Fibroblast of gingiva (primary cell): ENCODE measurements at places on chromosomes 5 and 9.

DNA sequence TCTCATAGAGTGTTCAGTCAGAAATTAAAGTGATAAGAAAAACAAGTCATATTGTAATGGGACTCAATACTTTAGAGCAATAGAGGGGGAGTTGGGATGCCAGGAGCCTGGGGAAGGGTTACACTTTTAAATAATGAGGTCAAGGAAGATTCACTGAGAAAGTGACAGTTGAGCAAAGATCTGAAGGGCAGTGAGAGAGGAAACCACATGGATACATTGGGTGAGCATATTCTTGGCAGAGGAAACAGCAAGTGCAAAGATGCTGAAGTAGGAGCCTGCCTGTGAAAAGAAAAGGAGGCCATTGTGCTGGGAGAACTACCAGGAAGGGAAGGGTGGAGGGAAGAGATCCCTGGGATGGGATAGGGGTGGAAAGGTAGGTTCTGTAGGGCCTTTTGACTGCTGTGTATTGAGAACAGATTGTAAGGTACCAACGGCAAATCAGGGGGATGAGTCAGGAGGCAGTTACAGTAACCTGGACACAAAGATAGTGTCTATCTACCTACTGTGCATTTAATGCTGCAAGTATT lies 79.4 kb downstream of the PAM start:
- no peak for DNase-seq

DNA sequence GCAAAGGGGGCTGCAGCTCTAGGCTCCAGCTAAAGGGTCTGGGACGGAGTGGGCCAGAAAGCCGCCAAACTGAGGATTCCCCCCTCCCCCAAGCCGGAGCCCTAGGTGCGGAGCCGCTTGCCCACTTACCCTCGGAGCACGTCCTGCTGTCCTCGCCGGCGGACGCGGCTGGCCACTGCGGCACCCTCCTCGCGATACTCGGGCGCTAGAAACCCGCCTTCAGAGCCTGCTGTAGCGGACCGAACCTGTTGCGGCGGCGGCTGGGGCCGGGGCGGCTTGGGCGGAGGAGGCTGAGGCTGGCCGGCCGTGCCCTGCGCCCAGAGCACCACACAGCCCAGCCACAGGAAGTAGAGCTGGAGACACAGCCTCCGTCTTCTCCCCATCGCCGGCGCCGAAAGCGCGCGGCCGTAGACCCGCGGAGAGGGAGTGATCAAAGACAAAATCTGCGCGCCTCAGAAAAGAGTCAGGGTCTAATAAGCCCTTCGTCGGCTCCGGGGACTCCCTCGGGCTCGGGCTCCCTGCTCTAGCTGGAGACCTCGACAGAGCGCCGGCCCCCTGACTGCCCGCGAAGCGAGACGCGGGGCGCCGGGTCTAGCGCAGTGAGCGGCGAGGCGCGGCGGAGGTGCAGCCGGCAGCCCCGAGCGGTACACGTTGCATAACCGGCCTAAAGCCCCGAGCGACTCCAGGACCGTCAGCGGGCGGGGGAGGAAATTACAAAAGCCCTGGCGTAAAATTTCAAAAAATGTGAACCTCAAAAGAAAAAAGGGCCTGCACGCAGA lies 635 bp downstream of the FBN2 start:
- no peak for DNase-seq

GRCh38 chr9:130220352-130220751 lies 45.2 kb upstream of the HMCN2 start:
- peak; percentile 32 for DNase-seq

GRCh38 chr9:119956111-119956510 lies 586.9 kb upstream of the BRINP1 start:
- no peak for DNase-seq

DNA sequence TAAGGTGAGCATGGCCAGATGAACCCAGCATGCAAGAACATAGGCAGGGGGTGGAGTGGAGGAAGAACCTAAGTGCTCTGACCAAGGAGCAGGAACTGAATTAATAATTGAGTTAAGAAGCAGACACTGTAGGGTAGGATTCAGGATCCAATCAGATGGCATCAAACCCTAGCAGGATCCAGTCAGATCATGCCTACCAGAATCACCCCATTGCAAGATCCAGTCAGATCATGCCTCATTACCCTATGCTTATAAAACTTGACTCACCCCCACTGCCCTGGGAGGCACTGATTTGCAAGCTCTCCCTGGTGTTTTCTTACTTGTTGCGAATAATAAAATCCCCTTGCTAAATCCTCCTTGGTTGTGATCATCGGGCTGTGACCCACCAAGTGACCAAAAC lies 19.7 kb downstream of the TUSC1 start:
- no peak for DNase-seq

DNA sequence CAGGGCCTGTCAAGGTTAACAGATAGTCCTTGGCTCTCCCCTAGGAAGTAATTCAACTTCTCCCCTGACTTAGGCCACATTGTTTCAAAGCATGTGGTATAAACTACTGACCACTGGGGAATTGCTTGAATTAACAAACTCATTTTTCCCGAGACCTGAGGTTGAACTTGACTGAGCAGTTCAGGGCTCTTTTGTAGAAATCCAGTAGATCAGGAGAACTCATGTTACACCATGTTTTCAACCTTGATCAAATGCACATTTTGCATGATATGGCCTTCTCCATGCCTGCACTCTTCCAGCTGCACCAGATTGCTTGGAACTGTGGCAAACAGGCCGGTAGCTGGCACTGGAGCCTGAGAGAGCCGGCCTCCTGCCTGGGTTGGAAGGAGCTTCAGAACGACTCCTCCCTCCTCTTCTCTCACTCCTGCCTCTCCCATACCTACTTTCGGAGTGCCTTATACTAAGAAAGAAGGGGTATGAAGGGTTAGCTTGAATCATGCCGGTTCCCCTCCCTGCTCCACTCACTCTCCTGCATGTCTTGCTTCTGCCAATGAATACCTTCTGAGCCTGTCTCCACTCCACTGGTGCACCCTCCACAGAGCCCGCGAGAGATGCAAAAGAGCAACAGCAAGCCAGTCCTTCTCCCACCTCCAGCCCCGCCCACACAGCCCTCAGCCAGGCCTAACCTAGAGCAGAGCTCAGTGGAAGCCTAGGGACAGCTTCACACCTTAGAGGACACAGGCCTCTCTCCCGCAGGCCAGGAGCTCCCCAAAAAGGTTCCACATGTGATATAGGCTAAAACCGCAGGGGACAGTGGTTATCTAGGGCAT lies 159.4 kb downstream of the MACROH2A1 start:
- peak; percentile 82 for DNase-seq

DNA sequence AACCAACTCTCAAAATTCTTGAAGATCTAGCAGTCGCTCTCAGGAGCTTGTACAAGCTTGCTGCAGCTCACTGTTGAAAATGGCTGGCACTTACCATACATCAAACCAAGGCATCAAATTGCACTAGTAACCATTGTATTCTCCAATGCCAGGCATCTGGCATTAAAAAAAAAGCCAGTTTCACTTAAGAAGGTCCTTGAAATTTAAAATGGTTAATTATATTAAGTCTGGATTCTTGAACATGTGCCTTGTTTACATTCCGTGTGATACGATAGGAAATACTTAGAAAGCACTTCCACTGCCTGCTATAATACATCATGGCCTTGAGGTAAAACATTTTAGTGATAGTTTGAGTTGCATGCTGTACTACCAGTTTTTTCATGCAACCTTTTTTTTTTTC lies 300.7 kb downstream of the KDM4C start:
- DNase-seq: peak; percentile 35

GRCh38 chr9:128690684-128691034 lies 1.6 kb downstream of the SET start:
- no peak for DNase-seq

- DNase-seq: no peak
These were observed 174.3 kb downstream of the CDH9 start for GRCh38 chr5:26864061-26864460.

GRCh38 chr9:88799541-88800328 lies 191.5 kb upstream of the S1PR3 start:
- no peak for DNase-seq

GRCh38 chr9:3962496-3962895 lies 337.4 kb downstream of the GLIS3 start:
- DNase-seq: peak; percentile 63

- DNase-seq: no peak
These were observed 5.8 kb upstream of the POMT1 start for GRCh38 chr9:131496844-131497405.

DNA sequence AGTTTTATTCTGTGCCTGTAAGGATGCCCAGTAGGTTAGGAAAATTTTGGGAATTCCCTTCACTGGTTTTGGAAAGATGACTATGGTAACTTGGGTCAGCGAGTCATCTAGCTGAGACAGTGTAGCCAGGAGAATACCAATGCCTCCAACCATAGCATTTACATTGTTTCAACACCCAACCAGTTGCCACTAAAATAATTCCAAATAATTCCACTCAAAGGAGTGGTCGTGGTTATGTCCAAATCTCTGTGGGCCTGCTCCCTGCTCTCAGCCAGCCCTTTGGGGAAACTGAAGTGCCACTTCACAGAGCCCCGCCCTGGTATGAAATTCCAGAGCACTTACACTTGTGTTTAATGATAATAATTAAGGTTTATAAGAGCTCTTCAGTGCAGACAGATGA lies 310.5 kb downstream of the PLK2 start:
- DNase-seq: no peak

GRCh38 chr5:177496070-177496726 lies 1.2 kb downstream of the PDLIM7 start:
- DNase-seq: peak; percentile 37

- DNase-seq: peak; percentile 44
These were observed 958 bp upstream of the HSPA5 start for GRCh38 chr9:125241863-125242739.

DNA sequence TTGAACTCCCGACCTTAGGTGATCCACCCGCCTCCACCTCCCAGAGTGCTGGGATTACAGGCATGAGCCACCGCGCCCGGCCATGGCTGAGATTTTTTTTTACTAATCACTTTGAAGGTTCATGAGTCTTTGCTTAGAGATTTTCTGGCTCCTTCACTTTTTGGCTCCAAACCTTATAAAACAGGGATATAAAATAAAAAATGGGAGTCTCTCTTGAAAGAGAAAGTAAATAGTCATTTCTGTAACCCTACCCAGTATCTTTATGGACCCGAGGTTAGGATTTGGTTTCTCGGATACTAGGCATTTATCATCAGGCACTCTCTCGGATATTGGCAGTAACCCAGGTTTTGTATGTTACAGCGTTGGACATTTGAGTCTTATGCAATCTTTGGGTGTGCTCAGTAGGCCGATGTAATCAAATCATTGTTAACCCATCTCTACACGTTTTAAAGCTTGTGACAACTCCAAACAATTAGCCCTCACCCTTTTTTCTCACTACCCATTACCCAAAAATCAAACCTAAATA lies 25.3 kb downstream of the STXBP1 start:
- DNase-seq: peak; percentile 81
